ENCODE measurements at places on chromosomes 5 and 9.

DNA sequence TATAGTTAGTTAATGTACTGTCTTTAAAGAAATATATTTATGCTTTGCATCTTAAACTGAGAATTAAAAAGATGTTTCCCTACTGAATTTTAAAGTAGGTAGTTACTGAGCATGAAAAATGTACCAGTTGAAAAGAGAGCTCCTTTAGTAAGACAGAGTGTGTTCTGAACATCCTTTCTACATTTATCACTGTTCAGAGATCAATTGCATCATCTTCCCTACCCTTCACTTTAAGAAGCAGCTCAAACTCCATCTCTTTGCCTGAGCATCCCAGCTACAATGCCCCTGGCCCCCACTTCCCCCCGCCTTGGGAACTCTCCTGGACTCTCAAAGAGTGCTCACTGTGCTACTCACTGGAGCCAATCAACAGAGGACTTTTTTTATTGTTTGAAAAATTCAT, 164.7 kb downstream of the GNAQ start:
- no peak for DNase-seq

DNA sequence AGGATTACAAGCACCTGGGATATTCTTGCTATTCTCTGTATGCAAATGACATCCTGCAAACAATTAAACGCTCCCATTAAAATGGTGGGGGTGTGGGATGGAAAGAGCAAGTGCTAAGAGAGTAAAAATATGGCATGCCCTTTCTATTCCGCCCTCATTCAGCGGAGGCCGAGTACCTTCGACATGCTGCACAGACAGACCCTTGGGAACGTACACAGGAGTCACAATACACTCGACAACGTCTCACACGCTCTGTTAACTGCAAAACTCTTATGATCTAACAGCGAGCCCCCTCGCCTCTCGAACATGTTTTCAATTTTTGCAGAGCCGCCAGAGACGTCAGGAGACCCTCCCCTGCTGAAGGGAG, 322.2 kb downstream of the CEMIP2 start:
- DNase-seq = no peak

GRCh38 chr5:91222482-91222881, 160.6 kb downstream of the ARRDC3 start:
- DNase-seq = no peak

DNA sequence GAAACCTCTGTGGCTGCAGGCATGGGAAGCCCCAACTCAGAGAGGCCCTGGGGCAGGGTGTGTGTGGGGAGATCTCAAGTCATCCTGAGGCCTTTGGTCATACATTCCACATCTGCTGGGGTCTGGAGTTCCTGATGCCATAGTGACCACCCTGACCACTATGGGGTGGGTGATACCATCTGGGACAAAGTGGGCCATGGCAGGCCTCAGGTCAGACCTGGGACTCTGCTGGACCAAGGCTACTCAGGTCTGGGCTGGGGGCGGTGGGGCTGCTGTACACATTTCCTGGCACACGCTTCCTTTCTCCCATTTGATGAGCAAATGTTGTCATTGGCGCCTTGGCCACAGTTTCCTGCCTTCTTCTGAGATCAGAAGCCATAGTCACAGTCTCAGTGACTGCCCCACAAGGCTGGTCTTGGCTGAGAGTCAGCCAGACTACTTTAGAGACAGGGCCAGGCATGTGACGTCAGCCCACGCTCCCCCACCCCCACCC, 15.1 kb upstream of the ACSL6 start:
- DNase-seq = no peak

- no peak for DNase-seq
Measured at GRCh38 chr9:136530461-136531089, 15.3 kb downstream of the NOTCH1 start.

- no peak for DNase-seq
Measured at GRCh38 chr5:126961128-126961527, 69.2 kb downstream of the MARCHF3 start.

GRCh38 chr5:134549714-134550113, 24.2 kb downstream of the JADE2 start:
- no peak for DNase-seq

DNA sequence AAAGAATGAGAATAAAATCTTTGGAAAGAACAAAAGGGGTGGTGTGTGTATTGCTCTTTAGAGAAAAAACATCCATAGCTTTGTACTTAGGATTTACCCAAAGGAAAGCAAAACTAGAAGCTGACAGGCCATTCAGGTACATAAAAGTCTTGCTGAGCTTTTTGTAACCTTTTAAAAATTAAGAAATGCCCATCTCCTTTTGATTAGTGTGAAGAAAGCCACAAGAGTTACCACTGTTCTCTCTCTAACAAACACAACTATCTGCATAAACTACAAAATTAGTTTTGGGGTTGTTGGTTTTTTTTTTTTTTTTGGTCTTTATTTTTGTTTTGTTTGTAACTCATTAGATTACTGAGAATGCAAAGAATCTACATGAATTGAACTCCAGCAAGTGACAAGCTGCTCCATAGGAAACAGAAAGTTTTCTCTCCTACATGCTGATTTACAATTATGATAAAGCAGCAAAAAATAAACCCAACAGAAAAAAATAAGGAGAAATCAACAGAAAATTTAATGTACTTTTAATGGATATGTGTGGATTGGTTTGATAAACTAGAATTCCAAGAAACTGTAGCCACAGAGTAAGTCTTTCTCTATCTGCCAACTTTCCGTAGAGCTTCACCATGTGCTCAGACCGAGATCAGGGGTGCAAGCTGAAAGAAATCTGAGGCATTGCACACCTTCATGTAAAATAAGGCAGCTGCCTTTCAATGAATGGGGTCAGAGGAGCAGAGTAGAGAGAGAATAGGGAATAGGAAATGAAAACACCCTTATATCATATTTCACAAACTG, 12.3 kb downstream of the BAAT start:
- DNase-seq = no peak

DNA sequence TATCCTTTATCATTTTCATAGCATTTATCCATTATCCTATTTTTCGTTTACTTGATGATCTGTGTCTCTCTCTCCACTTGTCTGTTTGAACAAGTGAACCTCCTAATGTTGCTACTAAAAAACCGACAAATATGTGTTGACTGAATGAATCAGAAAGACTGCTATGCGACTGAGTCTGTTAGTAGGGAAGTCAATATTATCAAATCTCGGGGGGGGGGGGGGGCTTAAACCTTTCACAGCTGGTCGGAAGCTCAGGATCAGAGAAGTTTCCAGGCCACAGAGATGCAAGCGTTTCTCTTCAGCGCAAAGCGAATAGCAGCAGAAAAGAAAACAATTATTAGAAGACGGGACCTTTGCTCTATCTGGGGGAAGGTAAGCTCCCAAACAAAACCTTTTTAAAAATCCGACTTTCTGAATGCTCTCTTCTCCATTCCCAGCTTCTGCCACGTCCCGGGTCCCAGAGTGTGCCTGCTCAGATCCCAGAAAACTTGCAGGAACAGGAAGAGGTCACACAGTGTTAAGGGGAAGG, 412 bp downstream of the RIOK2 start:
- DNase-seq = no peak

- no peak for DNase-seq
Measured at GRCh38 chr9:110180511-110181434, 27.2 kb downstream of the C9orf152 start.

GRCh38 chr9:109967651-109968642, 187.9 kb downstream of the PALM2AKAP2 start:
- no peak for DNase-seq

- DNase-seq = no peak
Measured at GRCh38 chr5:62937661-62938558, 359.3 kb downstream of the LRRC70 start.

DNA sequence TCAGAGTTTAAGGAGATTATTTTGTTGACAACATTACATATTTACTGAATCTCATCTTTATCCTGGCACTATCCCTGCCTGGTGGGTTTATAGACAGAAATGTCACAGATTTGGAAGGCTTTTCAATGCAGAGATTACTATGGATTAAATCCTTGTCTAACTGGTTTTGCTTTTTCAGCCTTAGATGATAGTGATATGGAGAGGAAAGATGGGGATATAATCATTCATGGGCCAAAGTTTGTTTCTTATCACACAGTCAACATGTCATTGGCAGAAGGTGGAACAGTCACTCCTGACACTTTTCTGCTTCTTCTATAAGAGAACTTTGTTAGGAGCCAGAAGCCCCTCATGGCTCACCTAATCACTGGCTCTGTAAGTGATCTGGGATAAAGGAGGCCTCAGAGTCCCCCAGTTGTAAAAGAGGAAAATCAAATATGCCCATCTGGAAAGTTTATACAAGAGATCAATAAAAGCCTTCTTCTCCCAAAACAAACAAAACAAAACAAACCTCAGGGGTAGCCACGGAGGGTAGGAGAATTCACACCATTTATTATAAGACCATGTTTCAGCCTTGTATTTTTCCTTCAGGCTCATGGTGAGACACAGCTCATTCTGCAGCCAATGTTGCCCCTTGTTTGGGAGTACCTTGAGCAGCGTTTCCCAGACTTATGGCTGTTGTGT, 101.2 kb downstream of the PCSK1 start:
- no peak for DNase-seq

GRCh38 chr5:63101870-63102269, 523.3 kb downstream of the LRRC70 start:
- DNase-seq = no peak

DNA sequence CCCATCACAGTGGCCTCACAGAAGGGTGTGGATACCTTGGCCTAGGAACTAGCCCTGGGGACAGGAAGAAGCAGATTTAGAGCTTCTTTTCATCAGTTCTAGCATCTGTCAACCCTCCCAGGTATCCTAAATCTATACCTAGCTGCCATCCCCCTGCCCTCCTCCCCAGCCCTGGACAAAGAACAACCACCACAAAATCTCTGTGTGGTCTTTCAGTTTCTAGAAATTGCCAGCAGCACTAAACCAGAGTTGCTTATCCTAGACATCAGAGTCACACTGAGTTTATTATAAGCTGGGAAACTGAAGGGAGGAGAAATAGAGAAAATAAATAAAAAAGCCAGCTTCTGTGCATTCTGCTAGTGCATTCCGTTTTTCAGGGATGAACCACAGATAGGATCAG, 14.6 kb downstream of the CCDC180 start:
- no peak for DNase-seq

GRCh38 chr9:85744480-85744879, 2.7 kb upstream of the AGTPBP1 start:
- no peak for DNase-seq

DNA sequence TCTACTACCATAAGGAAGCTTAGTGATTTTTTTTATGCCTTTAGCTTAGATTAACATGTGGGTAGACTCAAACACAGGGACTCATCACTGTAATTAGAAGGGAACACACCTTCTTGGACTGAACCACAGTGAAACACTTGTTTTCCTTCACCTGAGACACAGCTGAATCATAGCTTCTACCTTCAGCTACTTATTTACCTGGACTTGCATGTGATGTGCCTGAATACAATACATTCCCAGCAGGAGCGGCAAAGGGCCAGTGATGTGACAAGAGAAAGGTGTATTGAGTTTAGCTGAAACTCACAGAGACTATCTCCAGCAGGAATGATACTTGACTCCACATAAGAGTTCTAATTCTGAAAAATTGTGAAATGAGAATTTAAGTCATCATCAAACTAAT, 37.8 kb downstream of the GRAMD2B start:
- DNase-seq = no peak

DNA sequence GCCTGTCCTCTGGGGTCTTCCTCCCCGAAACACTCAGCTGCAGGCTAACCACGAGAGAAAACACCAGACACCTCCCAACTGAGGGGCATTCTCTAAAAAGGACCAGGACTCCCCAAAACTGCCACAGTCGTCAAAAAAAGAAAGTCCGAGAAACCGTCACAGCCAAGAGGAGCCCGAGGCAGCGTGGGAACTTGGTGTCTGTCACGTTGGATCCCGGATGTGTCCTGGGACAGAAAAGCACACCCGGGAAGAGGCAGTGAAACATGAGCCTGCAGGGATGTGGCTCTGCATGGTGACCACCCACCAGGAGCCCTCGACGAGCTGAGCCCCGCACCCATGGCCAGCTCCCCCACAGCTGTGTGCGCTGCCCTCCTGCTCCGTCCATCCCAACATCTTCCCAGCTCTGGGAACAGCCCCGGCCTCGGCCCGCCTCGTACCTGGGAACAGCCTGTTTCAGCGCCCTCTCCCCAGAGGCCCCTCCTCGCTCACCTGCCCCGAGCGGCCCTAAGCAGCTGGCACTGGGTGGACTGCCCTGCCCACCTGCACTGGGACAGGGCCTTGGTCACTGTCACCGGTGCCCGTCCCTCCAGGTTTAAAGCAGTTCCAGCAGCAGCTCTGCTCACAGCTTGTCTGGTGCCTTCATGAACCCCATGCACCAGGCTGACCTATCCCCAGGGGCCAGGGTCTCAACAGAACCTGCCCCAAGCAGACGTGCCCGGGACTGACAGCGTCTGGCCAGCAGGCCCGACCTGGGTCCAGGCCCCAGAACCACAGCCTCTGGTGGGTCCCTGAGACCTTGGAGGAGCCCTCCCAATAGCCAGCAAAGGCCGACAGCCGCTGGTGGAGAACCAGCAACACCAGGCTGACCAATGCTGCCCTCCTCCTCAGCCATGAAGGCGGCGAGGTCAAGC, 10.9 kb downstream of the SLC12A7 start:
- DNase-seq = no peak

GRCh38 chr5:132053483-132053882, 7.0 kb upstream of the IL3 start:
- no peak for DNase-seq

Data from NCI-H2107 (cell line).